ENCODE measurements at places on chromosomes 7 and 10.
A peak's percentile ranks its signal among the peaks of the same experiment; 100 is the strongest.

- peak; percentile 11 for DNase-seq
Measured at GRCh38 chr10:117007080-117007479, 2.1 kb upstream of the SHTN1 start.

- no peak for DNase-seq
Measured at GRCh38 chr7:101581891-101582290, 47.2 kb downstream of the MYL10 start.

GRCh38 chr10:132438091-132439024, 41.4 kb downstream of the PWWP2B start:
- DNase-seq = no peak

DNA sequence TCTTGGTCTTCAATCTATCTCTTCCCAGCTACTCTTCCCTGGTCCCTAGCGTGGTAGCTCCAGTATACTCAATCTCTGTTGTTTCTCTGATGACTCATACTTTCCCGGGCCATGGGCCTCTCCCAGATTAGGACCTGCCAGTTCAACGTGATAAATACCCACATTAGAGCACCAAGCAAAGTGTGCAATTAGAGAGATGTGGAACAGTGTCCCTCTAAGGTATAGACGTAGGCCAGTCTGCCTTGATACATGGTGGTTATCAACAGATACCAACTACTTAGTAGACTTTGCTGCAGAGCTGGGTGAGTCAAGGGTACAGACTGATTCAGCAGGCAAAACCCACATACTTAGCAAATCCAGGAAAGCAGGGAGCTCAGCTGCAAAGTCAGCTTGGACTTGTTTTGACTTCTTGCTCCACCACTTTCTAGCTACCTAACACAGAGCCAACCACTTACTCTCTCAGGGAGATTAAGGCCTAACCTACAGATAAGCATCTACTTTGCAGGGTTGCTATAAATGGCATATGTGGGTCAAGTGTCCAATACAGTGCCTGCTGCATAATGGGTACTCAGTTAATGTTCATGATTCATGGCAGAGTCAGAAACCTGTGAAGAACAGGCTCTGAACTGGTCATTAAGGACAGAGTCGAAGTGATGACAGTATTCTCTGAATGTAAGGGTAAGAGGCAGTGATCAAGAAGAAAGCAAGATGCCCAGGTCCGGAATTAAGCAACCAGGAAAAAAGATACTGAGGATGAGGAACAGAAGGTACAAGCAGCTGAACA, 176.1 kb downstream of the CHN2 start:
- peak; percentile 45 for DNase-seq

GRCh38 chr7:80140388-80140787, 5.8 kb downstream of the GNAI1 start:
- DNase-seq = no peak

GRCh38 chr7:80347173-80347572, 164.7 kb downstream of the GNAT3 start:
- DNase-seq = peak; percentile 32

- DNase-seq = no peak
Measured at GRCh38 chr10:114337510-114338462, 66.5 kb downstream of the AFAP1L2 start.

- no peak for DNase-seq
Measured at GRCh38 chr7:152537639-152538038, 101.8 kb upstream of the KMT2C start.

GRCh38 chr10:31759124-31759798, 169.4 kb downstream of the ARHGAP12 start:
- DNase-seq = peak; percentile 26

DNA sequence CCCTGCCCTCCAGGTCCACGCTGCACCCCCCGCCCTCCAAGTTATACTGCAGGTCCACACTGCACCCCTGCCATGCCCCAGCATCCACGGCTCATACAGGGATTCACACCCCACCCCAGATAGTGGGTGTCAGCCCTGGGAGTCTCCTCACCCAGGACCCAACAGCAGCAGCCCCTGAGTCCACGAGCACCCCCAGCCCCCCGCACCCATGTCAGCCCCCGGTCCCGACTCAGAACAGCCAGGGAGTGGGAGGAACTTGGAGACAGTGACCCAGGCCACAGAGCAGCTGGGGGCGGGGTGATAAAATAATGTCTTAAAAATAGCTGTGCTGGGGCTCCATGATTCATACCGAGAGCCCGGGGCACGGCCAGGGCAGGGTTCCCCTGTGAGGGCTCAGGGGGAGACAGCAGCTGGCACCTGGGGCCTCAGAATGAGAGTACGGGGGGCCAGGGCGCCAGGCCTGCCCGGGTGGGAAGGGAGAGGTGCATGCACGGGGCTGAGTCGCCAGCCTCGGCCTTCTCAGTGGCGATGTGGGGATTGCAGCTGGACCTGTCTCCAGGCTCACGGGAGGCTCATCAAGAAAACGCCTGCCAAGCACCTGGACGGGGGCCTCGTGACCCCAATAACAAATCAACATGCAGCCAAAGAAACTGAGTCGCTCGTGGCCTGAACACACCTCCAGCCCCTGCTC, 29.8 kb downstream of the ADAP1 start:
- peak; percentile 76 for DNase-seq

- DNase-seq = no peak
Measured at GRCh38 chr7:132837529-132837928, 244.4 kb downstream of the CHCHD3 start.

GRCh38 chr10:124704428-124705380, 39.5 kb downstream of the FAM53B start:
- no peak for DNase-seq

DNA sequence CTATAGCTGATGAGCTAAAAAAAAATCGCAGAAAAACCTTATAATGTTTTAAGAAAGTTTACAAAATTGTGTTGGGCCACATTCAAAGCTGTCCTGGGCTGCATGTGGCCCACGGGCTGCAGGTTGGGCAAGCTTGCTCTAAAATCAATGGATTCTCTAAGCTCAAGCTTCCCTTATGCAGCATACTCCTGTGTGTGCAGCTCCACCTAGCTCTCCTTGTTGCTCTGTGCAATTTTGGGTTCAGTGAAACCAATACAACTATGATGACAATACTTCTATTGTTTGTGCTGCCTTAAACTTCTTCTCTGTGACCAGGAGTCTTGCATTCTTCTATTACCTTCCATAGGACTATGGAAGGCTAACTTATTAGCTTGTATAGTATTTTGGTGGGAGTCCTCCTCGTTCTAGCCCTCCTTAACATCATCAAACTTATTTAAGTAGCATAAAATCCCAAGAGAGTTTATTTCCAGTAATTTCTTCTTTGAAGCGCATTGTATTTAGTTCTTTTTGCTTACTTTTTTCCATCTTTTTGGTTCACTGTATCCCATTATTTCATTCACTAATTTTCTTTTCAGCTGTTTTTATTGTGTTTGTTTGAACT, 170.9 kb upstream of the SMIM30 start:
- DNase-seq = peak; percentile 55

GRCh38 chr10:113073549-113074189, 123.6 kb downstream of the TCF7L2 start:
- DNase-seq = no peak

DNA sequence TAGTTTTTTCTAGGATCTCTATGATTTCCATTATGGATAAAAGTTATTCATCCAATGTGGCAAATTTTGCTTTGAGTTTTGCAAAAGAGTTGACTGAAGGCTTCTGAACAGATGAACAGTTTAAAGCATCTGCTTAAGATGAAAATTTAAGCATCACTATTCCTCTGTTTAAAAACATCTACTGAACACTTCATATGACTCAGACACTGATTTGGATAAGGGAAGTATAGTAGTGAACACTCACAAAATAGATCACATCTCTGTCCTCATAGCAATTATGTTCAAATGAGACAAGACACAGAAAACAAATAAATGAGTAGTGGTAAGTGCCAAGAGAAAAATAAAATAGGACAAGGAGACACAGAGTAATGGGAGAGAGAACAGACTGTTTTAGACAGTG, 157.3 kb downstream of the MBL2 start:
- no peak for DNase-seq

- DNase-seq = no peak
Measured at GRCh38 chr10:18675086-18675801, 16.0 kb downstream of the ARL5B start.

DNA sequence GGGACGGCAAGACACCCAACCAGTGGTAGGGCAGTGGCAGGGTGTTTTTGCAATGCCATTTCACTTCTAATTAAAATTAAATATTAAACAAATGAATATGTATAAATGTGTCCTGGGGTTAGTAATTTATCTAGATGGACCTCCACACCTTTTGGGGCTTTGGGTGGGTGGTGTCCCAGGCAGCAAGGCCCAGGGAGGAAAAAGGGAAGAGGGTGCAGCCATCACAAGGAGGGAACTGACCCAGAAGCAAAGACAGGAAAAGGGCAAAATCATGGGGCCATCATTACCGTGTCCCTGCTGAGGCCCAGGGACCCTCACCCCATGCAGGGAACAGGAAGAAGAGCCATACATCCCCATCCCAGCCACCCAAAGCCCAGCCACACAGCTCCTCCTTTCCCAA, 204.6 kb downstream of the GRID1 start:
- no peak for DNase-seq

GRCh38 chr10:96973809-96974747, 142.0 kb downstream of the LCOR start:
- peak; percentile 46 for DNase-seq

DNA sequence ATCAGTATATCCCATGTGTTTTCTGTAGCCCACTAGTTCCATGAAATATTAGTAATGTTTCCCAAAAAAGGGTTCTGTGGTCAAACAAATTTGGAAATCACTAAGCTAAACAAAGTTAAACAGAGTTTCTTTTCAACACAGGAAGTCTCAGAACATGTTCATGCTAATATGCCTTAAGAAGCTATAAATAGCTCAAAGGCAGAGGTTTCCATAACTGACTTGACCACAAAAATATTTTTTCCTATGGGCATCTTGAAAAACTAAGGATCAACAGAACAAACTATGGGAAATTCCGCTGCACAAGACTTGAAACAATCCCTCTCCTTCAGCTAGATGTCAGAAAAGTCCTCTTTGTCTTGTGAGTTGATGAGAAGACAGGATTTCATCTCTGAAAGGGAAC, 59.7 kb downstream of the SEM1 start:
- DNase-seq = no peak

GRCh38 chr7:21550076-21550475, 7.2 kb downstream of the DNAH11 start:
- no peak for DNase-seq

DNA sequence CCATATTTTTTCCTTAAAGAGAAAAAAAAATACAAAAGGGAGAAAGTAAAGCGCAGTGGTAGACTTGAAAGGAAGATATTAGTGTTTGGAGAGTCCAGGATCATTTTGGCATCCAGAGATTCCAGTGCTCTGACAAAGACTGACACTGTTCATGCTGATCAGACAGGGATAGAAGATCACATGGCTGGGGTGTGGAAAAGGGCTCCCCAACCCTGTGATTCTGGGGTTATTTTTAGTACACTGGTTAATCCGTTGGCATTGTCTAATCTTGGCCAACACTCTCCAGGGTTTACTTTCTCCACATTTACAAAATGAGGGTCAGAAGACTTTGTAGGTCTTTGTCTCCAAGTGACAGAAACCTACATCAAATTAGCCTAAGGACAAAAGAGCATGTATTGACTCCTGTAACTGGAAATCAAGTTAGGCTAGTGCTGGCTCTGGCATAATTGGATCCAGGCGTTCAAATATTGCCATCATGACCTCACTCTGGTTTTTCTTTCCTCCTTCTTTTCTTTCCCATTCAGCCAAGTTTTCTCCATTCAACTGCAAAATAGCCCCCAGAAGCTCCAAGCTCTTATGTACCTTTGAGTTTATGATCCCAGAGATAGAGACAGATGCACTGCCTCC, 181.6 kb downstream of the PHTF2 start:
- no peak for DNase-seq

DNA sequence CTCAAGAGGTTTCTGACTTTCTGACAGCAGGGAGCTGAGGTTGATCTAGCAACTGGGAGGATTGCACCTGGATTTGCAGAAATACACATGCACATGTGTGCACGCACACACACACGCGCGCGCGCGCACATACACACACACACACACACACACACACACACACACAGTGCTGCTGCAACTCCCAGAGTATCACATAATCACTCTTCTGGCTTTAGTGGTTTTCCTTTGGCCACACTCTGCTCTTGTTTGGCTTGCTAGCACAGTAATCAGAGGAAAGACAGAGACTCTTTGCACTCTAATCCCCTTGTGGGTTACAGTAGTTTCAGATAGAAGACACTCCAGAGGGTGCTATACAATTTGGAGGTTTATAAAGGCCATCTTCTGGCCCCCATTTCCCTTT, 705.0 kb downstream of the AUTS2 start:
- DNase-seq = no peak

- no peak for DNase-seq
Measured at GRCh38 chr10:126867567-126868365, 37.5 kb upstream of the DOCK1 start.

DNA sequence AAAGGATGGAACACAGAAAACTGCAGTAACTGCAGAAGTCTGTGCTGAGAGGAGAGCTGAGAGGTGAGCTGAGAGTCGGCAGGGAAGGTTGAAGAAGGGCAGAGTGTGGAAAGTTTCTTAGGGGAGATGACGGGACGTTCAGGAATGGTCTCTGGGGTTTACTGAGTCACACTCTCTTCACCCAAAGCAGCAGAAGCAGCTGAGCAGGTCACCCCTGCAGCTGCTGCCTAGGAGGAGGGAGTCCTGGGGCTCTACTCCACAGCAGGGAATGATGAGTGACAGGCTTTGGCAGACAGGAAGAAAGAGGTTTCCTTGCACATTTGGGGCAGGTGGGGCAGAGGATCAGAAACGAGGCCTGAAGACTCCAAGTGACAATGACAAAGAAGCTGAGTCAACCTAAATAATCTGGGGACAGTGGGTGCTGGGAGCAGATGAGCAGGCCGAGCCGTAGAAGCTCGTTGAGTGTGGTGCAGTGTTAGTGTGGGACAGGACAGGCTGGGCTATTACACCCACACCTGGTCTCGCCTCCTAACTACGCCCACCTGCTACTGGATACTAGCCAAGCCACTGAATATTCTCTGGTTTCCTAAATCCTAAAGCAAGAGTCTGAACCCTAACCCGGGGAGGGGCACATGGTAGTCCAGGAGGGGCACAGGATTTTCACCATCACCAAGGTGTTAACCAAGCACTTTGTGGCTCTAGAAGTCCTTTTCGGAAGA, 24.9 kb downstream of the BEND7 start:
- no peak for DNase-seq

DNA sequence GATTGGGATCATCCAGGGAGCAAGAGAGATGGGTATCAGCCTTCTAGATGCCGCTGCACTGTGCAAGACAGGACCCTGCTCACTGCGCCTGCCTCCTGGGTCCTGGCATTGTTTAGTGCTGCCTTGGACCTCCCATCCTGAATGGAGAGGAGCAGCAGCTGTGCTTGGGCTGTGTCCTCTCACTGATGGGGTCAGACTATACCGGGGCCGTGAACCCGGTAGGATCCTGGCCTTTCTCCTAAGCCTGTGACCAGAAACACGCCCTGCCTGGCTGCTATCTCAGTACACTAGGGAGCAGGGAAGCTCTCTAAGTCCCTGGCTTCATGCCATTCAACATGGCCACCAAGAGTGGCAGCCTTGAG, 309.4 kb upstream of the ZNF32 start:
- no peak for DNase-seq

- DNase-seq = no peak
Measured at GRCh38 chr7:83001362-83002040, 161.2 kb downstream of the PCLO start.

GRCh38 chr7:156004265-156005201, 192.3 kb upstream of the SHH start:
- DNase-seq = no peak
